ENCODE measurements at places on chromosomes 7 and 10.
A peak's percentile ranks its signal among the peaks of the same experiment; 100 is the strongest.

- no peak for DNase-seq
Measured at GRCh38 chr7:41156268-41156667, 546.6 kb downstream of the INHBA start.

DNA sequence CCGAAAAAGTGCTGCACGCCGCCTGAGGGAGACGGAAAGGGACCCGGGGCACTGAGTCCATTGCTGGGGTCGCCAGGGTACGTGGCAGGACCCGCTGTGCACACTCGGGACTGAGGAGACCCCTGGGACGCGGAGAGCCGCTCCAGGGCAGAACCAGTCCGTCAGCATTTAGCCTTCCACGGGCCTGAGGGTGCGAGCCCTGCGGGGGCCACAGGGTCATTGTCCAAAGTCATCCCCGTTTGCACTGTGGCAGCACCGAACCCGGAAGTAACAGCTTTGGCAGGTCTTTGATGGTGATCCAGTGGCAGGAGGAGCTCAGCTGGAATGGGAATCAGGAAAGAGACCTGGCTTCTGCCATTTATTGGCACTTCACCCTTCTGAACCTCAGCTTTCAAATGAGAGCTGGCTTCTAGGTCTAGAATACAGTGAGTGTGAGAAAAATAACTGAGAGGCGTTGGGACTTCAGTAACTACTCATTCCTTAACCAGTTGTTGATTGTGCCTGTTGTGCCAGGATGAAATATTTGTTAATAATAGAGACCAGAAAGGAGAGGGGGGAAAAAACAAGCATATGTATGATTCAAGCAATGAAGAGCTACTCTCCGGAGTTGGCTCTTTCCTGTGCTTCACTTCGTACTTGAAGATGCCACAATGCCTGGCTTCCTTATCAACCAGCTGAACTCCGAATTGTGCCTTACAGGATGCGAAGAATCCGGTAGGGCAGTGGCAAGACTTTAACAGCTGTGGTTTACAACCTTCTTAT lies 811 bp upstream of the ARHGAP12 start:
- DNase-seq, result peak; percentile 74

DNA sequence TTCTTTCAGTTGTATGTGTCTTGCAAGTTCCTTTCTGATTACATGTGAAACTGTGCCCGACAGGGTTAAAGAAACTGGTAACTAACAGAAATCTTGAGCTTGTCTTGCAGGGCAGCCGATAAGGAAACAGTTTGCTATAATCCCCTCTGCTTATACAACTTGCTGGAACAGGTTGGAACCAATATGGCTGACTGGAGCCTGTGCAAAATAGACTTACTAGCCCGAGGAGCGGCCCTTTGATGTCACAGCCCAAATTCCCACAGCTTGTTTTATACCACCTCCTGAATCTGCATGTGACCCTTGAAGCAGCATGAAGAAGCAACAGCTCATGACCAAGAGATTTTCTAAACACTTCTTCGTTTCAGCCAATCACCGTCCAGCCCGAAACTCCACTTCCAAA lies 3.3 kb upstream of the YKT6 start:
- DNase-seq, result no peak

DNA sequence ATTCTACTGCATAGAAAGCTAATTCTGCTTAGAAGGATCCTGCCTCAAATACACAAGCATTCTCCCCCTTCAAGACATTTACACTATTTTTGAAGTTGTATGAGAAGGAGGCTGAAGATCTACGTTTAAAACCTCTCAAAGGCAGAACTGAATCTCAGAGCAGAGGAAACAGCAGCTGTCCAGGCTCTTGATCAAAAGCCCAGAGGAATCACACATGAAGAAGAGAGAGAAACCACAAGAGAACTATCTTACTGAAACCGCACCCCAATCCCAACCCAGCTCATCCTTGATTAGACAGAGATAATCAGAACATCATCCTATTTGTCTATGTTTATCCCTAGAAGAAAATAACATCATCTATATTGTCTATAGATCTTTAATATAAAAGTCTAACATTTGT lies 2.2 kb upstream of the DNAJC1 start:
- no peak for DNase-seq

DNA sequence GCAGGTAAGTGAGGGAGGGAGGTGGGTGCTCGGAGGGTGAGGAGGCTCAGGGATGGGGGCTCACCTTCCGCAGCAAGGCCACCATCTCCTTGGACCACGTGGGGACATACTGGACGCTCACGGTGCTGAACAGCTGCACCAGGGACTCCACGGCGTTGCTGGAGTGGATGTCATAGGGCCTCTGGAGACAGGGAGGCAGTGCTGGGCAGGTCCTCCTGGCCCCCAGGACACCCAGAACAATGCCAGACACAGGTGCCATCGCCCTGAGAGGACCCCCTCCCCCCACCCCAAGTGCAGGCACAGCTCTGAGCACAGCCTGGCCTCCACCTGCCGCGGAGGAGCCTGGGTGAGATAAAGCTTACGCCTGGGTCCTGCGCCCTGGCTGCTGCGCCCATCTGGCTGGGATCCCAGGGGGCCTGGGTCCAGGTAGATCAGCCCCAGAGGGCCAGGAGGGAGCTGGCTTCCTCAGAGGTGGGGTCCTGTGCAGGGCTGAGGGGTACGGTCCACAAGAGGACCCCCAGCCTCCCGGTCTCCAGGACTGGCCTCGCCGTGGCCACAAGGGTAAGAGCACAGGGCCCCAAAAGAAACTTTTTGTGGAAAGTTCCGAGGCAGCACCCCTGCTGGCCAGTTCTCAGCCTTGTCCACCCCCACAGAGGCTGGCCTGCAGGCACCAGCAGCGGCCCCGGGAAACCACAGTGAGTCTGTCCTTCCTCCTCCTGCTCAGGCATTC lies 37.8 kb downstream of the DPYSL4 start:
- DNase-seq, result no peak

DNA sequence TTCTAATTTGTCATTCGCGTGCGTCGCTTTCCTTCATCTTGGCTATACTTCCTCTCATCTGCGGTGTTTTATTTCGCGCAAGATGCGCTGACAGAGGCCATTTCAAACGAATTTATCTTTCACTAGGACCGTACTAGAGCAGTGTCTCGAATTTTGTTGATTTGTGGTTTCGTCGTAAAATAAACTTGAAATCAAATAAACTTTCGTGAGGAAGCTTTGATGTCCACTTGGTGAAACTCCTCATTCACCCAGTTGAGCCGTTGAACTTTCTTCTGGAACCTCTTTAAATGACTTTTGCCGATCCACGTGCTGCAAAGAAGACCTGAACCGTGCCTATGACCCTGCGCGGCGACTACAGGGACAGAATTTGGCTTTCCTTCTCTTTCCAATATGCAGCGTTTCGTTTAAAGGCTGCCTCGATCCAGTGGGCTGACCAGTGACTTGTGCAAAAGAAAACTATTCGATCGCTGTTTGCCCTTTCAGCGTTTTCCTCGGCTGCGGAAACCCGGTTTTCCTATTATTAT lies 163.9 kb upstream of the PPP1R3A start:
- DNase-seq, result no peak

DNA sequence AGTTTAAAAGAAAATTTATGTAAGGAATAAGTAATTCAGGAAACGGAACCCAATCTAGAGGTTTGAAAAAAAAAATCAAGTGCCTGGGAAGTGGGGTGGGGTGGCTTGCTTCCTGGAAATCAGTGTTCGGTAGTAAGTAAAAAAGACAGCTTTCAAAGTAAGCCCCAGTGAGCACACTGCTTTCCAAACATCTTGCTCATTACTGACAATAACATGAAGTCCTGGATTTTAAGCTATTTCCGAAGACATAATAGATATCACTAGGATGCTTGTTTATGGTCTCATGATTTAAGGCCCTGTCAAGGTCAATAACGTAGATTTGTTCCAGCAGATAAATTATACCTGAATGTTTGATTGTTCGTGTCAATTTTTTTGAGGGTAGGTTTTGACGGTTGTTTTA lies 1.3 kb downstream of the STAMBPL1 start:
- no peak for DNase-seq

DNA sequence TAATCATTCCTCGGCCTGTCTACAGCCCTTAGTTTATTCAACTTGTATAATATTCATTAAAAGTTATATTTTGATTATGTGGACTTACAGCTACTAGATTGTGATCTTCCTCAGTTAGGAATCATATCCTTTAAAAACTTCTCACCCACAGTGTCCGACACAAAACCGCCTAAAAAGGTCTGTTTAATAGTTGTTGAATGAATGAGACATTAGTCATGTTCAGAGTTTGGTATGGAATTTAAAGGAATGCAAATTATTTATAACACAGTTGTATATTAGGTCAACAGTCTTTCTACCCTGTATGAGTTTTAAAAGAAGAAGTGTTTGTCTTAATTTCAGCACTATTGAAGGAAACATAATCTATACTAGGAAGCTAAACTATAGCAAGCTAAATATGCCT lies 390.0 kb downstream of the ARL4A start:
- DNase-seq, result no peak

DNA sequence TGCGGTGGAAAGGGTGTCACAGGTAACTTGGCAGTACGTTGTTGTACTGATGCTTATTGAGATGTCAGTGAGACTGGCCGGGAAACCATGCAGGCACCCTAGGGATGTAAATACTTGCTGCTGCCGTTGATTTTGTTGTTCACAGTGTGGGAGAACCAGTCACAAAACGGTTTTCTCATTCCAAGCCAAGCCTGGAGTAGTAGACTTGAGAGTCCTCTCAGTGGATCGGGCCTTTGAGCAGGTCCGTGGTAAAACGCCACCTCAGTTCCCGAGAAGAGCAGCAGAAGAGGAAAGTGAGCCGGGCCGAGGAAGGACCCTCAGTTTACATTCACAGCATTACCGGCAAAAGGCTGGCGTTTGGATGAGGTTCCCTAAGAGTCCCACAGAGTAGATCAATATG lies 1.1 kb downstream of the JAKMIP3 start:
- DNase-seq, result no peak

DNA sequence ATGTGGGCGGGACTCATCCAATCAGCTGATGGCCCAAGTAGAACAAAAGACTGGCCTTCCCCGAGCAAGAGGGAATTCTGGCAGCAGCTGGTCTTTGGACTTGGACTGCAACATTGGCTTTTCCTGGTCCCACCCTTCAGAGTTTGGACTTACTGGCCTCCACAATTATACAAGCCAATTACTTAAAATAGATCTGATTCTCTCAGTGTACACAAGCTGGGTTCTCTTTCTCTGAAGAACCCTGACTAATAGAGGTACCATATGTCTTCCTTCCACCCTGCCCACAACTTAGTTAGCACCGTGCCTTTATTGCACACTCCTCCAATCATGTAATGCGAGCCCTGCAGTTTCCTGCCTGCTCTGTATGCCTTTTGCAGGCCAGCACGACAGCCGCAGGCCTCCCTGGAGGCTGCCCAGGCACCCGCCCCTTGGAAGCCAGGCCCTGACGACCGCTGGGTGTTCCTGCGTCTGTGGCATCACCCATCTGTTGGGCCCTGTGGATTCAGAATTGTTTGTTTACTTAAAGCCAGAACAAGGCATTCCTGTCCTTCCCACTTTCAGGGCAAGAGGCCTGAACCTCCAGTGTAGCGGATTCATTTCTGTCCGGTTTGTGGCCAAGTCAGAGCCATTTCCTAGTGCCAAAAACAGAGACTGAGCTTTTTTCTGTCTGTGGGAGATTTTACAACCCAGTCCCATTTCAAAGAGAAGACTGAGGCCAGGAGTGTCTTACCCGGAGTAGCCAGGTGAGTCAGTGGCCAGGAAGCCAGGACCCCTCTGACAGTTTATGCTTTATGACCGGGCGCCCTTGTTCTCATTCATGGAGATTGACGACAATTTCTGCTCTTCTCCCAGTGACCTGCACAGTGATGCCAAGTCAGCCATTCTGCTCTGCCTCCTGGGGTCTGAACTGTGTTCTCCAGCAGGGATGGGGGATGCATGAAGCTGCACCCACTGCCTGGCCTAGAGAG lies 968 bp upstream of the INMT start:
- peak; percentile 54 for DNase-seq

GRCh38 chr10:27504808-27505460 lies 830 bp downstream of the RAB18 start:
- DNase-seq, result peak; percentile 25

DNA sequence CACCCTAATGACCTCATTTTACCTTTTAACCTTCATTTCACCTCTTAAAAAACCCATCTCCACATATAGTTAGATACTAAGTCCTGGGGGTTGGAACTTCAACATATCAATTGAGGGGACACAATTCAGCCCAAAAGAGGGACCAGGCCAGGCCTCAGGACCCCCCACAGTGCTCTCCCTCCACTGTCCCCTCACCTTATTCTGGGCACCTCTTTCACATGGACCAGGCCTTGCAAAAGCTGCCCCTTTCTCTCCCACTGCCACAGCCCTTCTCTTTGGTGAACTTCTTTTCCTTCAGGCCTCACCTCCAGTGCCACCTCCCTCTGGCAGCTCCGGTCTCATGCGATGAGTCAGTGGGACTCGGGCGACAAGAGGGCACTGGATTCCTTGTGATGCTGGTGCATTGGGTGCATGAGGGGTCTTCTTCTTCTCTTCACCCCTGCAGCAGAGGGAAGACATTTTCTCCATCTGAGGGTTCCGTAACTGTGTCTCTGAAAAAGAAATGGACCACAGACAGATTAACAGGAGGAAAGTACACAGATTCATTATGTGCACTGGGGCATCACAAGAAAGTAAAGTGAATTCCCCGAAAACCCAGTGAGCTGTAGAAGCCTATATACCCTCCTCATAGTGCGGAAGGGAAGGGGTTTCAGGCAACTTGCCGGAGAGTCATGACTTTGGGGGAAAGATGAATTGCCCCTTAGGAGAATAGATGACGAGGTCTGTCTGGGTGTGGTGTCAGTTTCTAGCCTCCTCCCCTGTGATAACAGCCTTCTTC lies 288.7 kb upstream of the IGFBP3 start:
- DNase-seq, result no peak

- DNase-seq, result no peak
Measured at GRCh38 chr7:152975076-152975475, 215.5 kb downstream of the ACTR3B start.

DNA sequence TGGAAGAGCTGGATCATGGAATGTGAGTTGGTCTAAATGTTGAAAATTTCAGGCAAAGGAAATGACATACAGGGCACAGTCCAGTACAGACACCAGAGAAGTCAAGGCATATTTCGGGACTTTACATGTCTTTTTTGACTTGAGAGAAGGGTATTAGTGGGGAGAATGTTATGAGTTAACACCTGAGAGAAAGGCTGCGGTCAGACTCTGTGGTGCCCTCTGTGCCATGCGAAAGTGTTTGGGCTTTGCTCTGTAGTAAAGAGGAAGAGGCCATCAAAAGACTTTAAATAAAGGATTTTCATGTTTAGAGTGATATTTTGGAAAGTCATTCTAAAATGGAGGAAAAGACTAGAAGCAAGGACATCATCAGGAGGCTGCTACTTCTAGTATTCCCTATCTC lies 607.4 kb downstream of the CCSER2 start:
- no peak for DNase-seq

DNA sequence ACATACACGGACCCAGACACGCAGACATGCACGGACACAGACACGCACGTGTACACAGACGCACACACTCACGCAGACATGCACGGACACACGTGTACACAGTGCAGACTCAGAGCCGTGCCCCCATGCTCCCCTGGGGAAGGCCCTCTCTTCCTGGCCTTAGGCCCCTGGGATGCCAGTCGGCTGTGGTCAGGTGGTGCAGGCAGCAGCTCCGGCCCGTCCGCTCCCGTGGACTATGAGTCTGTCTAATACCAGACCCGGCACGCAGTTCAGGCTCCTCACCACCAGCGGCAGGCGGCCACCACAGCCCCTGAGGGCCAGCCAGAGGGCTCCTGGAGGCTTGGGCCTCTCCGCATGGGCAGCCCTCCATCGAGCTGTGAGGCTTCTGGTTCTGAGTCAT lies 52.0 kb upstream of the NKX6-2 start:
- DNase-seq, result no peak

Data from globus pallidus (tissue), 1 donor.